ENCODE measurements at places on chromosomes 4 and X. TPM values are rescaled to one million over a fixed set of nuclear protein-coding genes. Genes with fewer than 3 reads are reported as not detected.

The PNCK gene
- not detected for total RNA-seq

- DNase-seq: no peak
These were observed 177.4 kb upstream of the IL15 start for GRCh38 chr4:141459020-141459419.

GRCh38 chrX:38879631-38880220, 78.5 kb downstream of the MID1IP1 start:
- DNase-seq: no peak

The TKTL2 gene
- total RNA-seq: not detected

- no peak for DNase-seq
These were observed 562 bp upstream of the OSTC start for GRCh38 chr4:108649863-108650211.

- DNase-seq: no peak
These were observed 401.9 kb upstream of the NDST4 start for GRCh38 chr4:115515366-115515765.

DNA sequence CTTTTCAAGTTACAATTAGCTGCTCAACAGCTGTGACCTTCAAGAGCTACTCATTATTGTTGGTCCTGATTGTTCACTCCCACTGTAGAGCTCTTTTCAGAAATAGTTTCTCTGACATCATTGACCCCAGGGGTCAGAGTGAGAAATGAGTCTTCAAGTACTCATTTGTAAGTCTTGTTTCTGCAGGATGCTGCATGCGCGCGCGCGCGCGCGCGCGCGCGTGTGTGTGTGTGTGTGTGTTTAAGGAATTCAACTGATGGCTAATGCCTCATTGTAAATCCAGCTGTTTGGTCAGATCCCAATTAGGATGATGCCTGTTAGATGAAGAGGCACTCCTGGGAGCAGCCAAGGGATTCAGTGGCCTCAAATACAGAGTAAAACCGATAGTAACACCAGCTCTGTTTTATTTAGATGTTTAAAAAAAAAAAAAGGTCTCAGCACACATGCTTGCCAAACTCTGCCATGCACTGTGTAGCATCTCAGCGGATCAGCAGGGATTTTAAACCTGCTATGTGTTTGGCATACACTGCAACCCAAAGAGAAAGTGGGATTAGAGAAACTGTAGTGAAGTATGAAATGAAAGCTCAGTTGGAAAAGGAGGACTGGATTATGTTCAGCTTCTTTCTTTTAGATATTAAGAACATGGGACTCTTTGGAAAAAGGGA, 332.3 kb downstream of the ADGRL3 start:
- DNase-seq: no peak

DNA sequence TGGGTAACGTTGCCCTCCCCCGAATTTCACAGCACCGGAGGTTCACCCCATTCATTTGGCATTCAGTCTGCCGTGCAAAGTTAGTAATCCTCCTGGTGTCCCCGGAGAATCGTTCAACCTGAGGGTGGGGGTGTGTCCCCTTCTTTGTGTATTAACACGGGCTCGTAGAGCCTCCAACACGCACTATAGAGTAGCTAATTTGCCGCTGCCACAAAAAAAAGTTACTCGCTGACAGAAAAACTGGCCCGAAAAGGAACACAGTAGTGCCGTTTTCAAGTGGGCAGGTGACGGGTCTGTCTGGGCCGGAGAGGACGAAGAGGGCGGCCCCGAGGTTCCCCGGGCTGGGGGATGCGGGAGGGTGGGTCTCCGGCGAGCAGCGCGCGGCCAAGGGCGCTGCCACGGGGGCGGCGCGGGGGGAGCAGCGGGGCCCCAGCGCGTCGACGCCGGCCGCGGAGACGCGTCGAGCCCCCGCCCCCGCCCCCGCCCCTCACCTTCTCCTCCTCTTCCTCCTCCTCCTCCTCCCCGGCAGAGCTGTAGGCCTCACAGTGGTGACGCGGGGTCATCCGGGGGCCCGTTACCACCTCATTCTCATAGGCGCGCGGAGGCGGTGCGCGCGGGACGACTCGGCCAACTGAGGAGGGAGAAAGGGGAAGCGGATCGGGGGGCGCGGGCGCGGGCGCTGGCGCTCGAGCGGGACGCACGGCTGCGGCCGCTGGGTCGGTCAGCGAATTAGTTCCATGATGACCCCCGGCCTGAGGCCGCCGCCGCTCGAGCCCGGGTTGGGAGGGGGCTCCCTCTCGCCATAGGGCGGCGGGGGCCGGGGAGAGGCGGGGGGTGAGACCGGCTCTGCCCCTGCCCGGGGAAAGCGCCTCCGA, 571 bp downstream of the CCNI start:
- peak; percentile 67 for DNase-seq

DNA sequence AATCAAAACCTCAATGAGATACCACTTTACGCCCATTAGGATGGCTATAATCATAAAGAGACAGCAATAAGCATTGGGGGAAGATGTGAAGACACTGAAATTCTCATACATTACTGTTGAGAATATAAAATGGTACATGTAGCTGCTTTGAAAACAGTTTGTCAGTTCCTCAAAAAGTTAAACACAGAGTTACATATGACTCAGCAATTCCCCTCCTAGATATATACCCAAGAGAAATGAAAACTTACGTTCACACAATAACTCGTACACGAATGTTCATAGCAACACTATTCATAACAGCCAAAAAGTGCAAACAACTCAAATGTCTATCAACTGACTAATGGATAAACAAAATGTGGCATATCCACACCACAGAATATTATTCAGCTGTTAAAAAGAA, 36.6 kb downstream of the PHF8 start:
- no peak for DNase-seq

- no peak for DNase-seq
These were observed 157.2 kb downstream of the ATP10D start for GRCh38 chr4:47642191-47642830.

GRCh38 chr4:37735578-37735977, 49.4 kb upstream of the RELL1 start:
- no peak for DNase-seq

DNA sequence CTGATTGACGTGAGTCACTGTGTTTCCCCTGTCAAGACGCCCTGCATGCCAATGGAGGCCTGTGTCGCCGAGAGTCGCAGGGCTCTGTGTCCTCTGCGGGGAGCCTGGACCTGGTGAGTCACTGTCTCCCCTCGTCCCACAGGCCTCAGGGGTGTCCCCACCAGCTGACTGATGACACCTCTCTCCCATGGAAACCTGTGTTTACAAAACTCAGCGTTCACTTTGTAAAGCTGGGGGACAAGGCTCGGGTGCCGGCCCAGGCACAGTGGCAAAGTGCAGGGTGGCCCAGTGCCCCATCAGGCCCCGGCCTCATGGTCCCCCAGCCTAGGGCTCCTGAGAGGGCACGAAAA, 21.2 kb upstream of the HGFAC start:
- DNase-seq: peak; percentile 18

DNA sequence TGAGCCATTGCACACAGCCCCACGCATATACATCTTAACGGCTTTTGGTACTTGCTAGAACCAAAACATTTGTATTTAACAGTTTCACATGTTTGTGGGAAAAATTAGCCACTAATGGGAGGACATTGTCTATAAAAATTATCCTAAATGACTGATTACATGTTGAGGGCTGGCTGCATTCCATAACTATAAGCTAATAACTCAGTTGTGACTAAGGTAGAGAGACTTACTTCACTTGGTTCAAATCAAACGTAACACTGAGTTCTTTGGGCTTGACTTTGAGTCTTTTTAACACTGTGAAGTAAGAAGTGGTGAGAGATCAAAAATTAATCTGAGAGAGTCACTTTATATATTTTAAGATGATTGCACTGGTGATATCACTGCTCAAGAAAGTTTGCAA, 47.9 kb upstream of the PGRMC2 start:
- DNase-seq: no peak

DNA sequence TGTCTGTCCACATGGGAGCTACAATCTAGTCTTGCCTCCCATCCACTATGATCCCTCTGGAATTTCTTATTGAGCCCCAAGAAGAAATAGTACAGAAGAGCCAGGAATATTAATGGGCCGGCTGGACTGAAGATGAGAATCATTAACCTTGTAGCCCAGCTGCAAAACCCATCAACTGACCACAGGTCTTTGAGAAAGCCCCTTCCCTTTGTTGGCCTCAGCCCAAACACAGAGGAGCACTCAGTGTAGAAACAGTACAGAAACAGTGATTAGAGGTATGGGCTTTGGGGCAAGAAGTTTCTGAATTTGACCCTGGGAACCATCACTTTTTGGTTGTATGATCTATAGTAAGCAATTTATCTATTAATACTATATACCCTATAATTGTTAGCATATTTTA, 76.8 kb upstream of the RAB40AL start:
- DNase-seq: no peak

- DNase-seq: peak; percentile 89
These were observed 37.9 kb downstream of the RAP2C start for GRCh38 chrX:132181364-132181763.

GRCh38 chrX:119041175-119041574, 31.6 kb upstream of the CT47C1 start:
- peak; percentile 97 for DNase-seq

The KLHL13 gene
- 4.6 TPM for total RNA-seq

GRCh38 chr4:185222598-185222997, 13.2 kb downstream of the SNX25 start:
- DNase-seq: peak; percentile 34

DNA sequence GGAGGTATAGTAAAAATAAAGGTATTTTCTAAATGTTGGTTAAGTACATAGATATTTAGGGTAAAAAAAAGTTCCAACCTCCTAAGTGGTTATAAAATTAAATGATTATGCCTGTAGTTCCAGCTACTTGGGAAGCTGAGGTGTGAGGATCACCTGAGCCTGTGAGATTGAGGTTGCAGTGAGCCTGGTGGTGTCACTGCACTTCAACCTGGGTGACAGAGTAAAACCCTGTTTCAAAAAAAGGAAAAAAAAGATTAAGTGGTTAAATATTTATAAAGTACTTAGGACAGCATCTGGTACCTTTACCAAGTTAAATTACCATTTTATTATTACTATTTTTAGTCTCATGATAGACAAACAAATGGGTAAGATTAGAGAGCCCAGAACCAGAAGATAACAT, 1801.0 kb downstream of the C4orf33 start:
- DNase-seq: no peak

The LRAT gene
- total RNA-seq: not detected

The SOX3 gene
- total RNA-seq: not detected

- peak; percentile 17 for DNase-seq
These were observed 43.6 kb downstream of the STARD8 start for GRCh38 chrX:68690936-68691501.

DNA sequence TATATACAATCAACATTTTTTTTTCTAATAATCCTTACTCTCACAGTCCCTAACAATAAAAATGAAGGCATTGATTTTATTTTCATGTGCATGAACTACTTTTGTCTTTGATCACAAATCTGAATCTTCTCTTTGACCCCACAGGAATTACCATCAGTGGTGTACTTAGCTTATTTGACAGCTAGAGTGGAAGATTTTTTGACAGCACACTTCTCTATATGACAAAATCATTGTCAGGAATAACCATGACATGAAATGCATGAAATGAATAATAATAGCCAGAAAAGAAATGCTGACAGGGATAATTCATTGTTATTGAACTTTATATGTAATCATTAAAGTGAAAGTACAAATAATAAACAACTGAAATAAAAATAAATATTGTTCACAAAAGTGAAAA, 604.2 kb downstream of the EPHA5 start:
- no peak for DNase-seq

The ADH1C gene
- 0.57 TPM for total RNA-seq

The ANOS1 gene
- 0.22 TPM for total RNA-seq

GRCh38 chr4:101824500-101824899, 34.0 kb downstream of the BANK1 start:
- no peak for DNase-seq

GRCh38 chrX:102341867-102342266, 94.9 kb downstream of the NXF2 start:
- no peak for DNase-seq

The NCAPG gene
- 51.7 TPM for total RNA-seq

- no peak for DNase-seq
These were observed 30.0 kb downstream of the ITM2A start for GRCh38 chrX:79336869-79337815.

DNA sequence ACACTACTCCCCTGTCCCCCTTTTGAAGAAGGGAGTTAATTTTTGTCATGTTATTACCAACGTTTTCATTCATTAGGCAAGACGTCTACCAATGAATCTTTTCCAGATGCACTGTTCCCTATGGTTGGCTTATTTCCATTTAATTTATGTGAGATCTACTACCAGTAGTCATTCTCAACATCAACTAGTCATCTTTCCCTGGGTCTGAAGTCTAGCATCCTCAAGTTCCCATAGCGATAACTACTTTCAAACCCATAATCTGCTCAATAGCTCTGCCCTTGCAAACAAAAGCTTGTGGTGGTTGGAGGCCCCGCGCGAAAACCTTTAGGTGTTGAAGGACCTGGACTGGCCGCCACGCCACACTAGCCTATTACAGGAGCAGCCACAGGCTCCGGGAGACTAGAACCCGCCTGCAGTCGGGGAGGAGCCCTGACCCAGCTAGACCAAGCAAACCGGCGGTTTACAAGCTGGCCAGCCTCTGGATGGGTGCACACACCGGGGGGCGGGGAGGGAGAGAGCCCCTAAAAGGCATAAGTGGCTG, 746 bp downstream of the PPAT start:
- DNase-seq: peak; percentile 78

GRCh38 chrX:21933077-21933476, 7.4 kb upstream of the SMS start:
- DNase-seq: peak; percentile 5

- DNase-seq: no peak
These were observed 122.0 kb downstream of the CT47B1 start for GRCh38 chrX:120753413-120754251.

The TFE3 gene
- total RNA-seq: 71.6 TPM

GRCh38 chrX:23737413-23737812, 5.7 kb downstream of the ACOT9 start:
- peak; percentile 42 for DNase-seq

The CYLC1 gene
- not detected for total RNA-seq

The FGFR3 gene
- total RNA-seq: 1.9 TPM

GRCh38 chr4:152729466-152729865, 49.7 kb upstream of the TMEM154 start:
- peak; percentile 21 for DNase-seq

The TRPC3 gene
- total RNA-seq: 2.9 TPM

The IQCM gene
- not detected for total RNA-seq

The TMEM255A gene
- 2.6 TPM for total RNA-seq

The PPP1R2C gene
- total RNA-seq: not detected

- DNase-seq: no peak
These were observed 2211.3 kb downstream of the PCDH7 start for GRCh38 chr4:32931475-32931874.

- DNase-seq: no peak
These were observed 252.7 kb downstream of the OPHN1 start for GRCh38 chrX:68180579-68180978.

The SLC25A53 gene
- total RNA-seq: 11.0 TPM

Data from M059J (cell line).